Heart right ventricle (tissue), 16 donors: ENCODE measurements at places on chromosomes 12 and 14. TPM values are rescaled to one million over a fixed set of nuclear protein-coding genes. Genes with fewer than 3 reads are reported as not detected.
A peak's percentile ranks its signal among the peaks of the same experiment; 100 is the strongest.

CCDC60 gene
- total RNA-seq: not detected

GRCh38 chr14:30260833-30261607 is 297.9 kb upstream of the G2E3 start:
- no peak for DNase-seq

GRCh38 chr14:97771340-97772045 is 974.3 kb downstream of the VRK1 start:
- no peak for DNase-seq

- DNase-seq: peak; percentile 29
Observed at GRCh38 chr12:115354007-115354890, 670.3 kb upstream of the TBX3 start.

DNA sequence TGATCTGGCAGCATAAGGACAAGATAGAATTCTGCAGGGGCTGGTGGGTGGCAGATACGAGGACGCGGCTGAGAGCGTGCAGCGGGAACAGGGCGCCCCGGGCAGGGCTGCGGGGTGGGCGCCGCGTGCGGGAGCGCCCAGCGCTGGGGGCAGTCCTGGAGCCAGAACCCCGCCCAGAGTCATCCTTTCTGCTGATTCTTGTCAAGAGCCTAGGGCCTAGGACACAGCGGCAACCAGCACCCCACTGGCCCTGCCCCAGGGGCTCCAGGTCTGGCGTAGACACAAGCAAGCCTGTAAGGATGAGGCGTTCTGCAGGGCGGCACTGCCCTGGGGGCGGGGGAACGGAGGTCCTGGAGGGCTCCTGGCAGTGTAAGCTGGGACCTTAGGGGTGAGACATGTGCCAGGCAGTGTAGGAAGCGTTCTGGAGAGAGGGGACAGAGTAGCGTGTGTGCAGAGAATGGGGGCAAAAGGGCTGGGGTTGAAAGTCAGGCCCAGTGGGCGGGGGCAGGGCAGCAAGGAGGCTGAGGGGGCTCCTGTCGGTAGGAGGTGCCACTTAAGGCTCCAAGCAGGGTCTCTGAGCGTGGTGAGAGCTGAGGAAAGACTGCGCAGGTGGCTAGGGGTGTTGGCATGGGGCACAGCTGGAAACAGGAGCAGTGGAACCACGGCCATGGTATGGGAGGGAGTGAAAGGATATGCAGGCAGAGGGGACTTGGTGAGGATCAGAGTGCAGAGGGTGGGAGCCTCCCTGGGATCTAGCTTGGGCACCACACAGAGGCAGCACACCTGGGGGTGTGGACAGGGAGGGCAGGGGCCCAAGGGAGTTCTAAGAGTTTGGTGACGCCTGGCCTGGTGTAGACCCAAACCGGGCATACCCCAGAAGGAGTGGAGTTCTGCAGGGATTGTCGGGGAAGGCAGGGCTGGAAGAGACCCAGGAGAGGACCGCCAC is 845 bp upstream of the AHNAK2 start:
- no peak for DNase-seq

- no peak for DNase-seq
Observed at GRCh38 chr12:97292588-97292987, 170.0 kb upstream of the RMST start.

- DNase-seq: no peak
Observed at GRCh38 chr12:67533159-67533558, 115.4 kb upstream of the DYRK2 start.

DNA sequence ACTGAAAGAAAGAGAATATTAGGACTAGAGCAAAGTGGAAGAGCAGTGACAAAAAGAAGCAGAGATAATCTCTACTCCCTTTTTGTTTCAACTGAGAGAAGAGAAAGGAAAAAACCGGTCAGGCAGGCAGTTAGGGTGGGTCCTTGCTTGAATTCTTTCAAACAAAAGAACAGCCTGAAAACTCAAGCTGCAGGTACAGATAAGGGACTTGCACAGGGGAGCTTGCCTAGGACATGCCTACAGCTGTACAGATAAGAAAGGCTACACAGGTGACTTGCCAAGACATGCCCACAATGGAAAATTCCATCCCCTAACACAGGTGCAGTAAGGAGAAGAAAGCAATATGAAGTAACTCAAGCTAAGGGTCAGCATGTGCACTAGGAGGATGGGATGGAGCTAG is 532.2 kb upstream of the MIS18BP1 start:
- DNase-seq: no peak
